ENCODE measurements at places on chromosomes 6 and 20.

DNA sequence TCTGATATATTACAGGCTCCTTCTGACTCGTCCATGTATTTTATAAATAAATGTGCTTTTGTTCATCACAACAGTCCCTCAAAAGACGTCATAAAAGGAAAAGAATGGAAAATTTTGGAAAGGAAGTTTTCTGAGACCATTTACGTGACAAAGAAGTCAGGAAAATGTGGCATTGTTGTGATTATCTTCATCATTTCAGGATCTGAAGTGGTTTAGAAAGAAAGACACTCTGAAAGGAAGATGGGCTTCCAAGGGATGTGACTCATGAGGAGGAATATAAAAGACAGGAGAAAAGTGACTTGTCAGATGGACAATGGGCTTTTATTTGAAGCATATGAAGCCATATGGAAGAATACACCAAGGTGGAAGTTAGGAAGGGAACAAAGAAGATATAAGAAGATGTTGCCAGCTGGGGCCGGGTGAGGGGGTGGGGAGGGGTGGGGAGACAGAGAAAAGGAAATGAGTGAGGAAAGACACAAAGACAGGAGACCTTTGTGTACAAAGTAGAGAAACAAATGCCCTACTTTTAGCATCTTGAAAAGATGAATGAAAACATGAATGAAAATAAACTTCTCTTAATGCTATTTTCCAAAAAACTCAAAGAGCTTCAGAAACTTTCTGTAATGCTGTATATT lies 190.3 kb upstream of the PREP start:
- no peak for DNase-seq

GRCh38 chr6:135226537-135226936 lies 45.4 kb downstream of the MYB start:
- DNase-seq = no peak

GRCh38 chr6:905556-905955 lies 212.6 kb upstream of the EXOC2 start:
- no peak for DNase-seq

GRCh38 chr6:3594201-3594600 lies 137.4 kb upstream of the SLC22A23 start:
- no peak for DNase-seq

GRCh38 chr20:25251558-25251957 lies 3.7 kb downstream of the PYGB start:
- no peak for DNase-seq

DNA sequence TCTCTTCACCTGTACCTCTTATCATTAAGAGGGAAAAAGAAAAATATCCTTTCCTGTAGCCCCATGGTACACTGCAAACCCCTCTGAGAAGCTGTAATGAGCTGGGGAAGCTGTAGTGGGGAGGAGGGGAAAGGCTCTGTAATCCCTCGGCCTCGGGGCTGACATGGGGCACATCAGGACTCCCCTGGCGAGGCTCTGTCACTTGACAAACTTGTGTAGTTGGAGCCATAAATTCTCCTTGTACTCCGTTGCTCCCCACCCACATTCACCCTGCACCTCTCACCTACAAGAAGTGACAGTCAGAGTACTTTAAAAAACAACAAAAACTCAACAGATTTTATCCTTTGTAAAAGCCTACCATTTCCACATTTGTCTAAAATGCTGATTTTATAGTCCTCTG lies 475.7 kb upstream of the AGPAT4 start:
- DNase-seq = no peak

DNA sequence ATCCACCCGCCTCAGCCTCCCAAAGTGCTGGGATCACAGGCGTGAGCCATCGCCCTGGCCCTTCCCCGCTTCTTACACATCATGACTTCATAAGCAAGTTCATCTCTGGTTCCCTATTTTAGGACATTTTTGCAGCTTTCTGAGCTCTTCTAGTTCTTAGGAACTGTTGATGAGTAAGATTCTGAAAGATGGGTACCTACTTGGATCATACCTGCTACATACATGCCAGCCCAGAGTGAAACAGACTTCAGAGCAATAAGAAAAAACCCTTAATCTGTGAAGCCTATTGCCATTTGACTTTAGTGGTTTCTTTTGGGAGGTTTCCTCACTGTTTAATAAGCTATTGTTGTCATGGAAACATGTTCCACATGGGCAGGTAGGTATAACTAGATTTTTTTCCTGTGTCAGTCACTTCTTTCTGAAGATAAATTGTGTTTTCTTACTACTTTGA lies 27.9 kb upstream of the TMEM217 start:
- DNase-seq = no peak

DNA sequence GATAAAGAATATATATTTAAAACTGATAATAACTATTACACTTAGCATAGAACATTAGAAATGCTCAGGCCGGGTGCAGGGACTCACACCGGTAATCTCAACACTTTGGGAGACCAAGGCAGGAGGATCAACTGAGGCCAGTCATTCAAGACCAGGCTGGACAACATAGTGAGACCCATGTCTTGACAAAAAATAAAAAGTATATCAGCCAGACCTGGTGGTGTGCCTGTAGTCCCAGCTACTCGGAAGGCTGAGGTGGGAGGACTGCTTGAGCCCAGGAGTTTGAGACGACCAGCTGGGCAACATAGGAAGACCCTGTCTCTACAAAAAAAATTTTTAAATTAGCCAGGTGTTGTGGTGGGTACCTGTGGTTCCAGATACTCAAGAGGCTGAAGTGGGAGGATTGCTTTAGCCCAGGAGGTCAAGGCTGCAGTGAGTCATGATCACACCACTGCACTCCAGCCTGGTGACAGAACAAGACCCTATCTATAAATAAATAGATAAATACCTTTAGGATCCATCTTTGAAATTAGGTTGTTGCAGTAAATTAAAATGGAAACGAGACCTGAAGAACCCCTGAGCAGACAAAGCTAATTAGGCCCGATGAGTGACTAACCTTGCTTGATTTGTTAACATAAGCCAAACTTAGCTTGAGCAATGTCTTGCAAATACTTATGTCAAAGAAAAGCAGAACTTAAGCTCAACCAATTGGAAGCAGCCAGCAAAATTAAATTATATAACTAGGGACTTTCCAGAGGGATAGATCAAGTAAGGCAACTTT lies 75.8 kb upstream of the E2F3 start:
- DNase-seq = no peak

DNA sequence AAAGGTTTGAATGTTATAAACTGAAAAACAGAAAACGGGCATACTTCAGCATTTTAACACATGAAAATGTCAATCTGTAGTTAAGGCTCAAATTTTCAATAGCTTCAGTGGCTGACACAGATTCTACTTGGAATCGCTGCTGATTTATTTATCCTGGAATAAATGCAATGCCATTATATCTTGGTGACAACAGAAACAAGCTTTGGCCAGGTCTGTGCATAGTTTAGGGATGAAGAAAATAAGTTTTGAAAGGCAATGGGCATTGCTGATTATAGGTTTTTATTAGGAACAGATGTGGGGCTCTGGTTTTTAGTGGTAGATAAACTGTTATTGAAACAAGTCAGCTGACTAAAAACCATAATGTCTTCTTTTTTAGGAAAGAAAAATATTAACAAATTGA lies 96.8 kb upstream of the SOX4 start:
- DNase-seq = no peak

DNA sequence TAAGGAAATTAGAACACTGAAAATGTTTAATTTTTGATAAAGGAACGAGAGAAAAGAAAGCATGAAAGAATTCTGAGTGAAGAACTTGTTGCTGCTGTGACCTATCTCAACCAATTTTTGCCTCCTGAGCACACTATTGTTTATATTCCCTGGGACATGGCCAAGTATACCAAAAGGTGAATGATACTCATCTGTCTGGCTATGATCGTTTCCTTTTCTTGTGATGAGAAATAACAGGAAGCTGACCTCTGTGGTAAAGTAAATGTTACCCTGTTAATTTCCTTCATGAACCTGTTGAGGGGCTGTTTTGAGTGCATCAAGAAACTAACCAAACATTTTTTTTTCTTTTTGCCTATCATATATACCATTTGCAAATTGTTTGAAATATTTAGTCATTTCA lies 69.1 kb downstream of the FIG4 start:
- no peak for DNase-seq

DNA sequence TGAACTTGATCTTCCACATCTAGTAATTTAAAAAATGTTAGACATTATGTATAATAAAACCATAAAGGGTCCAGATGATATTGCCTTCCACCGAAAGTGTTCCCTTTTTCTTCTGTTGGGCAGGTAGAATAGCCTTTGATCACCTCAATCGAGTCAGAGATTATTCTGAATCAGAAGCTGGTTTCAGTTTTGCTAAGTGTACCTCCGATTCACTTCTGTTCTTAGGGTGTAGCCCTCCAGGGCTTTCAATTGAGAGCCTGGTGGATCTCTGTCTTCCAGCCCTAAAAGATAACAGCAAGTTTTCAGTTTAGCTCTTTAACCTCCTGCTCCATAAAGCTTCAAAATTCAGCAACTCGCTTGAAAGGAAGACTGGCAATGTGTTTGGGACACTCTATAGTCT lies 21.1 kb upstream of the AIG1 start:
- DNase-seq = no peak

GRCh38 chr6:6803180-6803977 lies 214.9 kb downstream of the LY86 start:
- DNase-seq = no peak

GRCh38 chr6:31730631-31731086 lies 1.6 kb upstream of the DDAH2 start:
- no peak for DNase-seq

DNA sequence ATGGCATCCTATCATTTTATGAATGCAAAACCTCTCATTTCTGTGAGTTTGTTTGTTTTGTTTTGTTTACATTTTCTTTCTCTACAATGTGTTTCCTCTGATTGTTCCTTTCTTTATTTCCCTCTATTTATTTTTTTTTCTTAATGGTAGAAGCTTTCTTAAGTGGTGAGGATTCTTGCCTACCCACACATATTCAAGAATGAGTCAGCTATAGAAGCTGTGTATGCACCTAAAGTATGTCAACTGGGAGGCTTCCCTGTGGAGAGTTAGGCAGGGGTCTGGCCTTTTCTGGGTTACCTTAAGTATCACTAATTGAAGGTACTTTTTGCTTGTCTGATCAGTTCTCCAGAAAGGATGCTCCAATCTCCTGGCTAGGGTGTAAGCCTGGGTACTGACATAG lies 354.0 kb downstream of the ESR1 start:
- no peak for DNase-seq

DNA sequence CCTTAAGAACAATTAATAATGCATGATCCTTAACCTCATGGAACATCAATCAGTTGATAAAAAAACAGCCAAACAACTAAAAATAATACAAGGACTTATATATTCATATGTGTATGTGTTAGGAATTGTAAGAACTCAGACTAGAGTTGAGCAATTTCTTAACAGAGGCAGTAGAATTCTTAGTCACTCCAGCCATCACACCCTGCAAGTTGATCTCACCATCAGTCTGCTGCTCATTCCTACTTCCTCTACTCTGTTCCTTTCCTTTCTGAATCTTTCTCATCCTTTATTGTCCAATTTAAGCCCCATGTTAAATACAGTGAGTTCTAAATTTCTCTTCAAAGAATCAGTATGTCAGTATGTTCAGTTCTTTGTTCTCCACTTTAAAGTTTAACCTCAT lies 2.6 kb downstream of the ZNF165 start:
- DNase-seq = no peak

- DNase-seq = no peak
Observed at GRCh38 chr20:59821788-59822187, 111.6 kb downstream of the SYCP2 start.

- no peak for DNase-seq
Observed at GRCh38 chr6:64146876-64147275, 511.3 kb downstream of the PHF3 start.

GRCh38 chr6:121880831-121881230 lies 445.4 kb downstream of the GJA1 start:
- no peak for DNase-seq

- DNase-seq = no peak
Observed at GRCh38 chr6:94600636-94601035, 976.7 kb upstream of the MANEA start.

DNA sequence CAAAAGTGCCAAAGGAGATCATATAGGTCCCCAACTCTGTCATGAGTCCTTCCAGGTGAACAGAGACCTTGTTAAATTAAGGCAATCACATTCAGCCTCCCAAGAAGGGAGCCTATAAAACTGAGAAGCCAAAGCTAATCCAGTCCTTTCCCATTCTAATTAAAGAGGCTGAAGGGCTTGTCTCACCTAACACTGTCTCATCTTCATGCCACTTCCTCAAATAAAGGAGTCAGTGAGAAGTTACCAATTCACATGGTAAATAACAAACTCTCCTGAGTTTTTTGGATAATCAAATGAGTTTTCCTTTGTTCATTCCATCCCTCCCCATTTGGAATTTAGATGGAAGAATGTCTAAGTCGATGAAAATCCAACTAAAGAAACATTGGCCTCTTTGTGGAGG lies 242.8 kb downstream of the UST start:
- no peak for DNase-seq

- no peak for DNase-seq
Observed at GRCh38 chr6:14100138-14100537, 17.4 kb upstream of the CD83 start.

DNA sequence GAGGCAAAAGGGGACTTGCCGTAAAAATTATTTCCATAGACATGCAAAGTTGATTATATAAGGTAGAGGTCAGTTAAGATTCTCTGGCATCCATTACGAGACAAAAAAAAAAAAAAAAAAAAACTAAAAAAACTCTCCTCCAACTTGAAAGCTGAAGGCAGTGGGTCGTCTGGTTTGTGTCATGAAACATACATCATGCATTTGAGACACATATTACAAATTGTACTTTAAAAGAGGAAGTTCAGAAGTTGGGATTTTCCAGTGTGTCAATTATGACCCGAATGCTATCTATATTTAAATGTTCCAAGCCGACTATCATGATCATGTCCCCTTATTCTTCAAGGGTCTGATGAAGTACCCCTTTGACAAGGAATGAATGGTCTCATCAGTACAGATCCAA lies 125.1 kb downstream of the ZNF217 start:
- DNase-seq = no peak

DNA sequence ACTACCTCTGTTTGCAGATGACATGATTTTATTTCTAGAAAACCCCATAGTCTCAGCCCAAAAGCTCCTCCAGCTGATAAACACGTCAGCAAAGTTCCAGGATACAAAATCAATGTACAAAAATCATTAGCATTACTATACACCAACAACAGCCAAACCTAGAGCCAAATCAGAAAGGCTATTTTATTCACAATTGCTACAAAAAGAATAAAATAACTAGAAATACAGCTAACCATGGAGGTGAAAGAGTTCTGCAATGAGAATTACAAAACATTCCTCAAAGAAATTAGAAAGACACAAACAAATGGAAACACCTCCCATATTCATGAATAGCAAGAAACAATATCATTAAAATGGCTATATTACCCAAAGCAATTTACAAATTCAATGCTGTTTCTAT lies 65.6 kb upstream of the HTR1E start:
- no peak for DNase-seq
